Adipocyte (in vitro differentiated cells): ENCODE measurements at places on chromosomes 5 and 9.

GRCh38 chr9:80932181-80932580, 757.2 kb downstream of the TLE1 start:
- no peak for DNase-seq

GRCh38 chr5:33470544-33470943, 29.8 kb downstream of the TARS1 start:
- DNase-seq: peak; percentile 79

DNA sequence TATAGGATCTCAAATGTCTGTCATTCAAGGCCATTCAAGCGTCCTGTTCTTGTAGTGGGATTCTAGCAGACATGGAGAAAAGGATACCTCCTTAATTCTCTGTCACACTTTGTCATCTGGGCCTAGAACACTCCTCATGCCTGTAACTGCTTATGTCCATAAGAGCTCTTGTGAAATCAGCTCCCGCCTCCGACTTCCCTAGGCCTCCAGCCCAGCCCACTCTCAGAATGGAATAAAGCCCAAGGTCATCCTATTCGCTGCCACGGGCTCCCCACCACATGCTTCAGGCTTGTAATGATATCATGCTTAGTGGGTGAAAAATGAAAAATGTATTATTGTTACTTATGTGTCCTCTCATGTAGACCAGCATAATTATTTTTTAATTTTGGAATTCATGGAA, 632.5 kb downstream of the ISL1 start:
- DNase-seq: no peak

DNA sequence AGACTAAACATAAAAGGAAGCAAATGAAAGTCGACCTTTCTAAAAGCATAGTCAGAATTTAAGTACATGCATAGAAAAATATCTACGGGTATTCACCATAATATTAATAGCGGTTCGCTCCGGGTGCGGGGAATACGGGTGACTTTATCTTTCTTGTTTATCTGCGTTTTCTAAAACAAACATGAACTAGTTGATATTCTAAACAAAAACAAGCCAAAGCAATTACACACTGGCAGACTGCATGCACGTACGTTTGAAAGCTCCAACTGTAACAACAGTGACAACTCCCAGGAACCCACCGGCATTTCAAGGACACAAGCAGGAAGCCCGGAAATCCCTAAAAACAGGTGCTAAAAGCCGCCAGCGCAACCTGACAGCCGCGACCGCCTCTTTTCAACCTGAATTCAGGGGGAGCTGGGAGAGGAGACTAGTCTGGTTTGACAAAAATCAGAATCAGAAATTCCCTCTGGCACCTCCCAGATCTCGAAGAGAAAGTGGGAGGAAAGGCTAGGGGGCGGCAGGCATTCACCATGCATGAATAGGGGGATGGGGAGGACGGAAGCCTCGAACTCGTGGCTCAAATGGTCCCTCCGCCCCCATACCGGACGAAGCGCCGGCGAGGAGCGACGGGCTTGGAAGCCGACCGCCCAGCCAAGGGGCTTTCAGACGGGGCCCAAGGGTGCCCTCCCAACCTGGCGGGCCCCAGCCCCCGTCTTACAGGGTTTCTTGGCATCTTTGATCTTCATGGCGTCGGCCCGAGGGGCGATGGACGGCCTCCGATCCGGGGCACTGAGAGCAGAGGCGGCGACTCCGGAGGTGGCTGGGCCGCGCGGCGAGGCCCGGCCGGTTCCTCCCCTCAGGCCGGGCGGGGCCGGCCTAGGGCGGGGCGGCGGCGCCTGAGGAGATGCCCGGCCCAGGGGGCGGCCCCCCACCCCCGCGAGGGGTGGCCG, at the start of gene PANK3:
Gene PANK3, minus strand, starts transcription at position 831 of the 950 bp plus-strand sequence. Its CDS starts 85 bp downstream, at position 746.
- no peak for DNase-seq

DNA sequence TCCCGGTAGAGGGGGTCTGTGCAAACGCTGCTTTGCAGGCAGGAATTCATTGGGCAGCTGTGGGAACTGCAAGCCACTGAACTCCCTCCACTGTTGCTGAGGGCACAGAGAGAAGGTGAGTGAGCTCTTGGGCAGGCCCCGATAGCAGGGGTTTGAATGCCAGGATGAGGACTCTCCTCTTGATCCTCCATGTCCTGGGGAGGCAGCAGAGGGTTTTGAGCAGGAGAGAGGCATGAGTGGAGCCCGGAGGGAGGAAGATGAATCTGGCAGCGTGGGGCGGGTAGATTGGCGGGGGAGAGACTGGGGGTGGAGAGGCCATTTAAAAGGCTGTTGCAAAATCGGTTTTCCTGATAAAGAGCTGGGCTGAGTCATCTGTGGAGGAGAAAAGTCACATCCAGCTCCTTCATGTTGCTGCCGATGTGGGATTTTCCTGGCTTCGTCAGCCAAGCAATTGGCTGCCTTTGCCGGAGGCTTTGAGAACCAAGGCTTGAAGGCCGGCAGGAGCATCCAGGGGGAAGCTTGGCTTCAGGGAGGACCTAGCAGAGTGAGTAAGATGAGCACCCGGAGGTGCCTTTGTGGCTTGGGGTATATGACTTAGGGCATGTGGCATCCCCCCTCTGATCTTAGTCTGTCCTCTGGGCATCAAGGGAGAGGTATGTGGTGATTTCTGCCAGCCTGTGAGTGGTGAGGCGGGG, at the start of gene SYNPO:
Gene SYNPO, plus strand, starts transcription at position 350 of the 695 bp plus-strand sequence. CDS start 7,616 bp downstream, outside the sequence.
- DNase-seq: peak; percentile 92

DNA sequence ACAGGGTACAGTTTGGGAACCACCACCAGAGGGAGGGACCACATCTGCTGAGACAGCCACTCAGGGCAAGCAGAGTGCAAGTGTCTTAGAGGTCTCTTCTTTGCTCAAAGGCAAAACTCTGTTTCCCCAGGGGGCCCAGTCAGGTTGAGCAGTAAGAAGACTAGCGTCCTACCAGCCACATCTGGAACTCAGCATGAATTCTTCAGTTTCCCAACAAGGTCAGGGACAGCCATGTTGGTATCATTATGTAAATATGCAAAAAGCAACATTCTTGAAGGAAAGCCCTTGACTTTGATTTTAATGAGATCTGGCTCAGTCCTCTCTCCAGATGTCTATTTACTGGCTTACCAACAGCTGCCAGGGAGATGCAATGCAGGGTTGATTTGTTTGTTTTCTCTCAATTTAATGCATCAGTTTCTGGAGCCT, 46.7 kb downstream of the TGFBI start:
- peak; percentile 53 for DNase-seq

DNA sequence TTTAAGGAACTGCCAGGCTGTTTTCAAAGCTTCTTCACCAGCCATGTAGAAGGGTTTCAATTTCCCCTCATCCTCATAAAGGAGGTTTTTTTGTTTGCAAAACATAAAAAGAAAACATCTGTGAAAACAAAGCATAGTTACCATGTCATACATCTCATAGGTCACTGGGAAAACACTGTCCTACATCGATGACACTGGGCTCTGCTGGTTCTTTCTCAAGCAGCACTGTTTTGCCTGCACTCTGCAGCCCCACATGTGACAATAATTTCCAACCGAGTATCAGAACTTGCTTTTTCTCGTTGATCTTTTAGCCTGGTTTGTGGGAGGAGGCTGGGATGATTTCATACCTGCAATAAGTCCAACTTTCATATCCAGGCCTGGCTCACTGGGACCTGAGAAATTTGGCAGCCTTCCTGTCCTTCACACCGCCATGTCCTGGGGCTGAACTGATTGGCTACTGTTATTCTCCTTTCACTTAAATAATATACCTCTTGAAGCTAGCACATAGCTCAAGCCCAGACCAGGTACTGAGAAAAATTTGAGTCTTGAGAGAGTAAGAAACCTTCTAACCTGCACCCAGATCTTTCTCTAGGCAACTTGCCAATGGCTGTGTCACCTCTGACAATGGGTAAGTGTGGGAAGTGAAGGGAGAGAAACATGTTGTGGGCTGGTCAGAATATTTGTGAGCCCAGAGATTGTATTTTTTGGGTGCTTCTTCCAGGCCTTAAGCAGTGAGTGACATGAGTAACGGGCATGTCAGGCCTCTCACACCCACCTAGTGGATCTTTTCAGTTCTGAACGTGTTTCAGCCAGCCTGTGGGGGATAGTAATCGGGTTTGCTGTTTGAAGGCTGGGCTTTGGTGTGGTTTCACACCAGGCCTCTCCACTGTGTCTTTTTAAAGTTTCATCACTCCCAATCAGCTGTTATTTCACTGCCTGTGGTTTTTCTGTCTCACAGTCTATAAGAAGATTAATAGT, 502.8 kb downstream of the NTRK2 start:
- DNase-seq: no peak

GRCh38 chr5:150603052-150603451, 37.4 kb upstream of the SYNPO start:
- no peak for DNase-seq

GRCh38 chr5:160089531-160089930, 29.7 kb downstream of the PWWP2A start:
- no peak for DNase-seq
